NCI-H460 (cell line): ENCODE measurements at places on chromosomes 16 and 17. TPM values are rescaled to one million over a fixed set of nuclear protein-coding genes. Genes with fewer than 3 reads are reported as not detected.

- no peak for DNase-seq
These were observed 41.4 kb upstream of the CIBAR2 start for GRCh38 chr16:85153656-85154091.

DNA sequence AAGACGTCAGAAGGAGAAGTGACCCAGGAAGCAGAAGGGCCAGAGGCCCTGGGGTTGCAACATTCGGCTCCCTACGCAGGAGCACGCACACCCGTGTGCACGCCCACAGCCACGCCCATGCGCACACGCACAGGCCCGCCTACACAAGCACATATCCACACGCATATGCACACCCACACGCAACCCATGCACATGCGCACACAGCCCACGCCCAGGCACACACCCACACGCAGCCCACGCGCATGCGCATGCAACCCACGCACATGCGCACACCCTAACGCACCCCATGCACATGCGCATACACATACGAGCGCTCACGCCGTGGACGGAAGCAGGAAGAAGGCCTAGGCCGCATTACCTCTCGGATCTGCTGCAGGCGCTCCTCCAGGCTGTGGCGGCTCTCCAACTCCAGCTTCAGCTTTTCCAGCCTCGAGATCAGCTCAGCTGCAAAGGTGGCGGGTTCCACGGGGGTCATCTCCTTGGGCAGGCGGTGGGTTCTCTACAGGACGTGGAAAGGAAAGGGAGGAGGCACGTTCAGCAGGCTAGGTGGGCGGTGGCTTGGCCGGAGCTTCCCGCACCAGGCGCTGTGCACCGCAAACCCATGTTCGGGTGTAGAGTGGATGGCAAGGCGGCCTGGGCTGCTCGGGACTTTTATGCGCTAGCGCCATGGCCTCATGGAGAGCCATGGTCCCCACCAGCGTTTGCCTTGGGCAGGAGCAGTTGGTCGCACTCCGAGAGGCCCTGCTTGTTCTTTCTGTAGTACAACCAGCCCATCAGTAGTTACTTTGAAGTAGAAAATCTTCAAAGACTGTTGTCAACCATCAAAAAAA, 23.4 kb downstream of the AXIN2 start:
- no peak for DNase-seq

- no peak for DNase-seq
These were observed 12.9 kb downstream of the BBS2 start for GRCh38 chr16:56506941-56507340.

The SDR42E1 gene
- not detected in 2 replicates for total RNA-seq

The VWA3A gene
- not detected in 2 replicates for total RNA-seq
